ENCODE measurements at places on chromosomes 16 and 17.

- no peak for DNase-seq
These were observed 47.5 kb downstream of the ADCY7 start for GRCh38 chr16:50313596-50314478.

- DNase-seq: no peak
These were observed 438 bp downstream of the RTN4RL1 start for GRCh38 chr17:2024572-2025219.

- DNase-seq: no peak
These were observed 131.9 kb upstream of the XYLT1 start for GRCh38 chr16:17602678-17603077.

DNA sequence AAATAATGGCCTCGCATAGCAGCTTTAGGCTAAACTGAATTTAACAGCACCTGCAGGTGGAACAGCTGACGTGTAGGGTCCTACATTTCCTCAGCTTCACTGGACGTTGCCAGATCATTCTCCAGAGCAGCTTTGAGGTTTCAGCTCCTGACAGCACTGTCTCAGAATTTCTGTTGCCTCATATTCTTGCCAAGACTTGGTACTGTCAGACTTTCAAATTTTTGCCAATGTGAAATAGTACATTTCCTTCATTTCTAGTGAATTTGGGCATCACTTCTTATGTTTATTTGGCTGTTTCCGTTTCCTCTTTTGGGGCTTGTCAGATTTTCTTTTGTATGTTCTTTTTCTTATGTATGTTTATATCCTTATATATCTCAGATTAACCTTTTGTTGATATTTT, 48.7 kb downstream of the MRTFB start:
- DNase-seq: no peak

DNA sequence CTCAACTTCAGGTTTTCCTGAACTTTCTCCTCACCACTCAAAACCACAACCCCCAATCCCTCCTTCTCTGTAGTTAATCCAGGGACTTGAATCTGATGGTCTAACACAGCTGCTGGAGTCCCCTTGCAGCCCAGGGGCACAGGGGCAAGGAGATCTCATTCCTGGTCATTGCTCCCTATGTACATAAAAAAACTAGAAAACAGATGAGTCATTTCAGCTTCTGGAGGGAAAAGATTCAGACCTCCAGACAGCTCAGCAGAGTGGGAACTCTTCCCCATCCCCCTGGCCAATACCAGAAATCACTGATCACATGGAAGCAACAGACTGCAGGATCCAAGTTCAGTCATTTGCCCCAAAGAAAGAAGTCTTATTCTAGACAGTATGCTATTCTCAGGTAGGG, 62.1 kb downstream of the DYNLRB2 start:
- no peak for DNase-seq

DNA sequence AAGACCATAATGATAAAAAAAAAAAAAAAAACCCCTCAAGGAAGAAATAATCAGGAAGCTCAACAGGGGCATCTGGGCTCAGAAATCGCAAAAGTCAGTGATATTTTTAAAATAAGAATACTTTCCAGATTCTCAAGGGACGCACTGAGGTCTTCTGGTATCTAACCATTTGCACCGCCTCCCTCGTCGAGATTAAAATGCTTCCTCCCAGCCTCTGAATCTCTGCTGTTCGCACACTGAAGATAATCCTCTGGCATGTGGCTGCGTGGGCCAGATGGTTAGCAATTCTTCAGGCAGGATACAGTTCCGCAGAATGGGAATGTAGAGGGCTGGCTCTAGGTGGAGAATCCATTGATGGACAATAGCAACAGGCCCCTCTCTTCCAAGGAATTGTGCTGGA, 211.7 kb upstream of the CDH5 start:
- no peak for DNase-seq

GRCh38 chr16:53541326-53541725, 38.3 kb upstream of the AKTIP start:
- no peak for DNase-seq

DNA sequence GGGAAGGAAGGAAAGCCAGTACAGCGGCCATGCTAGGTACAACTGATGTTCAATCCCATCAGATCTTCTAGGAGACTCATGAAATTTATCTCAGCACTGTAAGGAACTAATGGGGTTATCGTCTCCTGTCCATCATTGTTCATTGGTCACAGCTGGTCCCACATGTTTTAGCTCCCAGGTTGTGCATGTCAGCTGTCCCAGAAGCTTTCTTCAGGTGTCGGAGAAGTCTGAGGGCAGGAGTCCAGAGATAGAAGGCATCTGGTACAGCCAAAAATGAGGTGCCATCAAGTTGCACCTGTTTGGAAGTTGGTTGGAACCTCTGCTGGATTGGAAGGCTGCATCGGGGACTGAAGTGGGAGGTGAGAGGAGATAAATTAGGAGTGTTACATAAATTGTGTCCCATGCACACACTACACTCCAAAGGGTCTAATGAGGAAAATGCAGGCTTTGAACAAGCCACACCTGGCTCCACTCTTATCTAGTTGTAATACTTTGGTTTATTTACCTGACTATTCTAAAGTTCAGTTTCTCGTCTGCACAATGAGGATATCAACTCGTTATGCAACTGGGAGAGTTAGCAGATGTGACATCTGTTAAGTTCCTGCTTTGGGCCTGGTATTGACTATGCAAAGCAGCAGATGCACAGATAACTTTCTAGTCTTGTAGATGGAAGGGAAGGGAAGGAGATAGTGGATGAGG, 62.9 kb downstream of the MAP2K6 start:
- no peak for DNase-seq

GRCh38 chr16:51839727-51840462, 688.8 kb upstream of the SALL1 start:
- no peak for DNase-seq

- DNase-seq: no peak
These were observed 269.1 kb downstream of the FTO start for GRCh38 chr16:53973021-53973420.

DNA sequence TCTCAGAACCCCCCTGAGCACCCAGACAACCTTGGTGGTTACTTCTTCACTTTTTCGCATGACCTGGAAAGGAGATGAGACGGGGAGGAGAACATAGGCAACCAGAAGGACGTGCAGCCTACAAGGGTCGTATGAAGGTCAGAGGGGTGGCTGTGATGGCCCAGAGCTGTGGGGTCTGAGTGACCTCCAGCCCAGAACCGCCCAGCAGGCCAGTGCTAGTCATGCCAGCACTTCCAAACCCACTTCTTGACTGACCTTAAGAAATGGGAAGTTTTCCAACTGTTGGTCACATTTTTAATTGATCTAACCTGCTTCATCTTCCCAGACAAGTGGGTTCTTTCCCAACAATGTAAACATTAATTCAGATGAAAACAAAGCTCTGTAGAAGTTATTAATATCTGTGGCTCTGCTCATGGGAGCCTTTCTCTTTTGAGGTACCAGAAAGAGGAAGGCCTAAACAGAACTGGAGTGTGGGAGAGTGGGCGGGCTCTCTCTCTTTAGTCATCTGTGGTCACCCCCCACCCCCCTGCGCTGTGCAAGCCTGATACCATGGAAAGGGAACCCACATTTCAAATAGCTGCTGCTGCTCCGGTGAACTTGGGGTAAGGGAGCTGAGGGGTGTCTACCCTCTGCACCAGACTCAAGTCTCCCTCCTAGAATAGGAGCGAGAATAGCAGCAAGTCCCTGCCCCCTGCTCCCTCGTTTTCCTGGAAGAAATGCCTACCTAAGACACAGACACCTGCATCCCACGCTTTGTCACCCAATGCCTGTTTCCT, 101.6 kb downstream of the RAB11FIP4 start:
- no peak for DNase-seq

DNA sequence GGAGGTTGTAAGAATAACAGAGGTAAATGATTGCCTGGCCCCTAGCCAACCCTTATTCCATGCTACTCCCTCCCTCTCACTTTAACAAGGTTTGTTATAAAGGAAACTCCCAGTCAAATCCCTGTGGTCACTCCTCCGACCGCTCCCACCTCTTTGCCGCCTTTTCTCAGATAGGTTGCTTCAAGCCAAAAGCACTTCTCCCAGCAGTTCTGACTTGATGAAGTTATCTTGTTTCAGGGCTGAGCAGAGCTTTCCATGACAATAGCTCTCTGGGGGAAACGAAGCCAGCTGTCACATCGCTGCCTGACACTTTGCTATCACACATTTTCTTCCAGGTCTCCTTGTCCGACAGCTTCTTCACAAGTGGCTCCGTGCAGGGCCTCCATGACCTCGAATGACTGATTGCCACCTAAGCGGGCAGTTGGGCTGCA, 278.6 kb downstream of the HAPSTR1 start:
- no peak for DNase-seq

DNA sequence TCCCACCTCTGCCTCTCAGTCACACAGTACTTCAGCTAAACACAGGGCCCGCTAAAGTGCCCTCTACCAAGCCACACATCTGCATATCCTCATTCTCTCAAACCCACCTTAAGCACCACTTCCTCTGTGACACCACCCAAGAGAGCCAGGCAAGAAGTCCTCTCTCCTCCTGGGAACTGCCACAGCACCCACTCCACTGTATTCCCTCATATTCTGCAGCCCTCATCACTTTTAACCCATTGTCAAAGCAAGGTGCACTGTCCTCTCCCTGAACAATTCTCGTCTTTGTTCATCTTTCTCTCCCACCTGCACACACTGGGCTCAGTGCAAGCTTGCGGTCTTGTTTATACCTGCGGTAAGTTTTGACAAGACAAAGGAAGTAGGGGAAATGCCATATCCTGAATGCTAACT, 13.6 kb downstream of the CHD9 start:
- DNase-seq: no peak

DNA sequence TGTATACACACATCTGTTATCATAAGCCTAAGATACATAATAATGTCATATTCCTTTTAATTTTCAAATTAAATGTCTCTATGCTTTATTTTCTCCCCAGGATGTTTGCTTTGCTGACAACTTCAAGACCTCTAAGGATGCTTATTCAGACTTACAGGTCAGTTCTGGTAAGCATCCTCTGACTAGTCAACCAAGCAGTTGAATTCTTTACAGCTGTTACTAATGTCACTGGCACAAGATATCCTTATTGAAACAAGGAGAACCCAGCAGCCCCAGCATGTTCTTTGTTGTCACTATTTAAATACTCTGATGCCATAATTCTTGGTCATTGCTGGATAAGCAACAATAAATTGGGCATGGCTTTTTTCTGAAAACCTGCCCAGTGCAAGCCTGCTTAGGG, 232.3 kb upstream of the PMFBP1 start:
- no peak for DNase-seq

DNA sequence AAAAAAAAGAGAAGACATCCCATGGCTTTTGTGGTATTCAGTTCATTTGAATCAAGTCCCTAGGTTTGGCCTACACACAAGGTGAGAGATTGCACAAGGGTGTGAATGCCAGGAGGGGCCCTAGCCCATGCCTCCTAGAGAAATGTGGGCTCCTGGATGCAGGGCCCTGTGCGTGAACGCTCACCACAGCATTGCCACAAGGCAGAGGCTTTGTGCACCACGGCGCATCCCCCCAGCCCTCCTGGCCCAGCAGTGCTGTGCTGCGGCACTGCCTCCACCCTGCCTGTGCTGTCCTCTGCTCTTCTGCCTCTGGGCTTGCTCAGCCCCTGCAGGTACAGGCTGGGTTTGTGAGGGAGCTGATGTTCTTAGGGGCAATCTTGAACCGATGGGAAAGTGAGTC, 80.9 kb upstream of the MED9 start:
- no peak for DNase-seq

DNA sequence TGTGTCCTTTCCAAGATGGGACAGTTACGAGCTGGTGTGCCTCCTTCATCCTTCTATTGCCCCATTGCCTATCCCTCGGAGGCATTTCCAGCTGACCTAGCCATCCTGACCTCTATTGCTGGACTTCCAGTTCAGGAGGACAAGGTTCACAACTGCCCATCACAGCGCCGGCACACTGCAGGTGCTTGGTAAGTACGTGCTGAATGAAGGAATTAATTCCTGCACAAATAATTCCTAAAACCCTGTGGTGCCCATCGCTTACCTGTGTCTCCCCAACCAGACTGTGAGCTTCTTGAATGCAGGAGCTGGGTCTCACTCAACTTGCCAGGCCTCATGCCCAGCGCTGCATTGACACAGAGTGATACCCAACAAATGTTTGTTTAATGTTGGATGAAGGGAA, 13.0 kb downstream of the ALOX15B start:
- no peak for DNase-seq

GRCh38 chr17:72492941-72493340, 372.1 kb downstream of the SOX9 start:
- DNase-seq: no peak

DNA sequence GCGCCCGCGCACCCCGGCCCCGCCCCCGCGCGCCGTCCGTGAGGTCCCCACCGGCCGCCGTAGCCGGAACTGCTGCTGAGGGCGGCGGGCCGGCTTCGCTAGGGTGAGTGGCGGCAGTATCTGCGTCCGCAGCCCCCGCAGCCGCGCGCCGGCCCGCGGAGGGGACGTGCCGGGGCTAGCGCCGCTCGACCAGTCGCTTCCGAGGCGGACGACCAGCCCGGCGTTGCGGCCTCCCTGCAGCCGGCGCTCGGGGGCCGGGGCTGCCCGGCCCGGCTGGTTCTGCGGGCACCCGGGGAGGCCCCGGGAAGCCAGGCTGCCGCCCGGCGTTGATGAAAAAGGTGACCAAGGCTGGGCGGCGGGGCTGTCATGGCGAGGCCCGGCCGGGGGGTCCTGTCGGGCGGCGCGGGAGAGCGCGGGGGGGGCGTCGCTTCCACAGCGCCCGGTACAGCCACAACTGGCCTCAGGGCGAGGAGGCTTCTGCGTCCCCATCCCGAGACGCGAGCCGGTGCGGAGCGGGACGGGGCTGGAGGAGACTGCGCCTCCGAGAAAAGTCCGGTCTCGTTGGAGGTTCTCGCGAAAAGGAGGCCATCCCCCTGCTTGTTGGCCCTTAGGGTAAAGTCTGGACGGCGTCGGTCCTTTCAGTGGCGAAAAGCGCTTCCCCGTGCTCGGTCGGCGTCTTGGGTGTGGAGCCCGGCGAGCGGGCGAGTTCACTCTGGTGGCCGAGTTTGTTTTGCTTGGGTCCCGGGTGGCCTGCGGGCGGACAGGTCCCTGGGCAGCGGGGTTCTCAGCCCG, at the start of gene CRAMP1:
CRAMP1 (plus strand) TSS at position 41 of the 792 bp plus-strand sequence. CDS start 2,280 bp downstream, outside the sequence.
- no peak for DNase-seq

- peak; percentile 23 for DNase-seq
These were observed 311.4 kb downstream of the SOX9 start for GRCh38 chr17:72432143-72432621.

GRCh38 chr17:79809530-79810129, 12.8 kb upstream of the CBX8 start:
- DNase-seq: peak; percentile 65

DNA sequence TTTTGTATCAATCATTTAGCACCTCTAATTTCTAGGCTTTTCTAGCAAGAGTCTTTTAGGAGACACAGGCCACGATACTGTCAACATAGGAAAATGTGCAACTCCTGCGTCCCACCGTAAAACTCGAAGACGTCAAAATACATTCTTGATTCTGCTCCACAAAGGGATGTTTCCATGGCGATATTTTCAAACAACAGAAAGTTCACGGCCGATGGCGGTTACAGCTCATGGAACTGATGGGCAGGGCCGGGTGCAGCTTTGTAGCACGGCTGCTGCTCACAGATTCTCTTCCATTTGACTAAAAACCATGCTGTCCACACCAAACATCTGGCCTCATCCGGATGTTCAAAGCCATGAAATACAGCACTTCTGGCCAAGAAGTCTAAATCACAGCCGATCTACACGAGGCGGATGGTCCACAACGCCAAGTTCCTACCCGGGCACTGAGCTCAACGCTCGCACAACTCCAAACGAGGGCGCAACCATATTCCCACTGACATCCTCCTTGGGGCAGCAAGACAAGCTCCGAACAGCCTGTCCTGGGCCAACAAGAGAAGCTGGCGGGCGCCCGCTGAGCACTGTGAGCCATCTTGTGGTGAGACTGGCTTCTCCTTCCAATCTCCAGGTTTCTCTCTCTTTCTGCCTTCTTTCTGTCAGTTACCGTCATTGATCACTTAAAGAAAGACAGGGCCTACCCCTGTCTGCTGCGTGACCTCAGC, 79.8 kb downstream of the ZNF778 start:
- no peak for DNase-seq
